HCT116 (cell line): ENCODE measurements at places on chromosomes 12 and 14.

DNA sequence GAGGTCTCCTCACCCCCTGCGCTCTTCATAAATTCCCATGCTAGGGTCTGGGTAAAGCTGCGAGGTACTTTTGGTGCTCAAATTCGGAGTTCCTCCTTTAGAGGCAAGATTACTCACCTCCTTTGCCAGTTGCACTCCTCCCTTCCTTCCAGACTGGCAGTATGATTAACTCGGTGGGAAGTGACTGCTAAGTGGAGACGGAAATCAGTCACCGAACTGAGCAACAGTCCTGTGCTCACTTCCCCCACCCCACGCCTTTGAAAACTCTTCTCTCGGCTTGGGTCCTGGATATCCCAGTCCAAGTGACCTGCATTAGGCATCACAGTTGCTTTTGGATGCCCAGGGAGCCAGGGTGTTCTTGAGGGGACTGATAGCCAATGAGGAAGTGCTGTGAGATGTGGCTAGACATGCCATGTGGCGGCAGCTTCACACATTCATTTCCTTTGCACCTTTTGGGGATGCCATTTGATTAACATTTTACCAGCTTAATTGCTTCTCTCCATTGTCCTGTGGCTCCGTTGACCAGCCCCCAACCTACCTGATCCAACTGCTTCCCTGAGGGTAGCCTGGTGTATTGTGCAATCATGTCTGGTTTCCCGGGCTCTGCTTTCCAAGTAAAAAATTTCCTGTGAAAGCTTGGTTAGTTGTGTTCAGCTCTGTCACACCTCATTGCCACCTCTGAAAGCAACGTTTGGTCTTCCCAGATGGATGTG is 840 bp downstream of the PNP start:
- peak; percentile 45 for DNase-seq
- H3K36me3 ChIP-seq = peaks cover 32% of the 10 kb centered on the region
- peak overlapping the region; percentile 86 for H3K27ac ChIP-seq

DNA sequence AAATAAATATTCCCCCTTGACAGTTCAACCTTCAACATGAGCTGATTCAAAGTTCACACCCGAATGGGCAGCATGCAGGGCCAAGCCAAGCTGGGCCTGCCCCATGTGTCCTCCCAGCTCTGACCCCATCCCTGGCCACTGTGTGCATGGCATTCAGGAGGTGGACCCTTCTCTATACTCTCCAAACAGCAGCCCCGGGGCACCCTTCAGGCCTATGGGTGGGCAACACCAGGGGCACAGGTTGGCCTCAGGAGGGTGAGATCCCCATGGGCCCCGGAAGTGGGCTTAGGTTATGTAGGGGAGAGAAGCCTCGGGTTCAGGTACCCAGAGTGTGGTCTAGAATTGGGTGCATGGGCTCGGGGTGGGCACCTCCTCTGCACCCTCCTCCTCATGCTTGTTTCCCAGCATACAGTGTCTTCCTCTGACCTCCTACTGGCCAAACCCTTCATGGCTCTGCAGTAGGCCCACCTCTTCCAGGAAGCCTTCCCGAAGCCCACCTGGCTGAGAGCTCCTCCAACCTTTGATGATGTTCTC is 31.5 kb upstream of the BCL7A start:
- no peak for DNase-seq
- H3K27ac ChIP-seq = no peak overlapping the region
- no peak overlapping the region for H3K4me3 ChIP-seq
- no peaks in the 10 kb centered on the region for H3K4me1 ChIP-seq

- H3K4me3 ChIP-seq = no peak overlapping the region
- no peak for DNase-seq
- H3K27ac ChIP-seq = no peak overlapping the region
- no peaks in the 10 kb centered on the region for H3K36me3 ChIP-seq
- H3K27me3 ChIP-seq = no peaks in the 10 kb centered on the region
Measured at GRCh38 chr12:104710940-104711689, 247.0 kb downstream of the SLC41A2 start.

- no peak for DNase-seq
- H3K27ac ChIP-seq = no peak overlapping the region
- no peaks in the 10 kb centered on the region for H3K4me1 ChIP-seq
- no peak overlapping the region for H3K4me3 ChIP-seq
- no peaks in the 10 kb centered on the region for H3K27me3 ChIP-seq
Measured at GRCh38 chr14:44215660-44216059, 291.4 kb downstream of the FSCB start.
